ENCODE measurements at places on chromosomes 5 and 9. TPM values are rescaled to one million over a fixed set of nuclear protein-coding genes. Genes with fewer than 3 reads are reported as not detected.

DNA sequence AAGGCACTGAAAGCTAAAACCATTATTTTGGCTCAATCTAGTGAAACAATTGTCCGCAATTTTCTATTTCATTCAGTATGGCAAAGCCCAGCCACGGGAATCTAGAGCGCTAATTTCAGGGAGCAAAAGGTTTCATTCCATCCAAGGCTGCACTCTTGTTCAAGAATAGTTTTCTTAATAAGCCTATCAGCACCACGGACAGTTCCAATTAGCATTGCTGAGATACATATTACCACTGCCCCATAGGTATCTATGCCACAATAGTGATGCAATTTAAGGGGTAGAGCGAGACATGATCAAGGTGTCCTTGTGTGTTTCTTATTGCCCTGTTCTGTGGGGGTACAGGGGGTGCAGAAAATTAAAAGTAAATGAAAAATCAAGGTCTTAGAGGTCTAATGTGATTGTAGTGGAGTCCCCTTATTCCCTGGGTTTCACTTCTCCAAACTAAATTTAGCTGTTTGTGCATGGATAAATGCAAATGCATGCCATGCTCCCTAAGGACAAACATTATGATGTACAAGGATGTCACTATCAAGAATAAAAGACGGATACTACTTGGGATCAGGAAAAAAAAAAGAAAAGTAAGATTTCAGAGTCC, 45.5 kb downstream of the SPOCK1 start:
- no peak overlapping the region for H3K27ac ChIP-seq
- H3K27me3 ChIP-seq: no peaks in the 10 kb centered on the region
- no peaks in the 10 kb centered on the region for H3K36me3 ChIP-seq
- no peak overlapping the region for H3K4me3 ChIP-seq

SLC6A7 gene
- polyA plus RNA-seq: not detected

PCDHGB1 gene
- polyA plus RNA-seq: 0.74 TPM

GRCh38 chr5:82163452-82164175, 114.5 kb downstream of the RPS23 start:
- H3K27ac ChIP-seq: 0 out of 2 replicates have a peak overlapping the region, but pooled peaks have one; percentile 7
- no peak overlapping the region for H3K4me3 ChIP-seq
- no peak for DNase-seq
- H3K4me1 ChIP-seq: peaks cover 47% of the 10 kb centered on the region
- H3K36me3 ChIP-seq: no peaks in the 10 kb centered on the region

DNA sequence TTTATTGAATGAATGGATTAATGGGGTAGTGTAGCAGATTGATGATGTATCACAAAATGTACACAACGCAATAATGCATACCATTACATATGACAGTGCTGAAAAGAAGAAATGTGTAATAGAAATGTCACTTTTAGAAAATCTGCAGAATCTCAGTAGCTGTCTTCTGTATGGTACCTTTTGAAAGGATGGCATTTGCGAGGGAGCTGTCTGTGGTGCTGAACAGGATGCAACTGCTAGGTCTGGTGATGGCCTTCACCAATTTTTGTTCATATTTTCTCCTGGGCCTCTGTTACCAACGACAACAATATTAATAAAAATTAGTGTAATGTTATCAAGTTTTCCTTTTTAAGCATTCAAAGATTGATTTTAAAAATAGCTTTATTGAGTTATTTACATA, 36.2 kb upstream of the OTULIN start:
- H3K36me3 ChIP-seq: no peaks in the 10 kb centered on the region
- H3K4me3 ChIP-seq: no peak overlapping the region
- no peak overlapping the region for H3K27ac ChIP-seq
- H3K27me3 ChIP-seq: no peaks in the 10 kb centered on the region
- H3K4me1 ChIP-seq: no peaks in the 10 kb centered on the region
- peak; percentile 76 for DNase-seq

- H3K4me1 ChIP-seq: no peaks in the 10 kb centered on the region
- H3K27ac ChIP-seq: no peak overlapping the region
- H3K36me3 ChIP-seq: no peaks in the 10 kb centered on the region
- DNase-seq: no peak
- H3K27me3 ChIP-seq: no peaks in the 10 kb centered on the region
These were observed 29.9 kb downstream of the CSF2 start for GRCh38 chr5:132103332-132103951.

All from GM23338 (cell line).